Activated gamma-delta T cell treated with Interleukin-2 at 50 U/mL for 16 hours (primary cell): ENCODE measurements at places on chromosomes 3 and 15.

DNA sequence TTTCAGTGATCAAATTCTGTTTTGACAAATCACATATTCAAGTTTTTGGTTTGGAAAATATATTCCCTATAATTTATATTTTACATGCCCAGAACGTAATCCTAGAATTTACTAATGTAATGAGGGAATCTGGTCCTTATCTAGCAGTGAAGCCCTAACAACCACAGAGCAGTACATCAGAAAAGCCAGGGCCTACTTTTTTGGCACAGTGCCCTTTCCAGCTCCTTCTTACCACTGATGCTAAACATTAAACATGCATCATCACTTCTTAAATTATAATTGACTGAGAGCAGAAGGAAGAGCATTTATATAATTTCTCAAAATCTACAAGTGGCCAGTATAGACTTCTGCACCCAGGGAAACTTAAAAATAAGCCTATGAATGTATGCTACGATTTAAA lies 66.7 kb downstream of the FBXL22 start:
- DNase-seq, result no peak

- DNase-seq, result no peak
Measured at GRCh38 chr3:100941451-100941850, 51.8 kb downstream of the ABI3BP start.

- no peak for DNase-seq
Measured at GRCh38 chr15:77179541-77179998, 108.7 kb upstream of the TSPAN3 start.

GRCh38 chr15:30953183-30953582 lies 38.2 kb downstream of the MTMR10 start:
- DNase-seq, result no peak

- no peak for DNase-seq
Measured at GRCh38 chr3:149128821-149129220, 617 bp upstream of the HPS3 start.

GRCh38 chr3:8834974-8835373 lies 65.6 kb upstream of the OXTR start:
- DNase-seq, result no peak

GRCh38 chr15:87967951-87968350 lies 288.6 kb downstream of the NTRK3 start:
- DNase-seq, result no peak

- no peak for DNase-seq
Measured at GRCh38 chr3:57755368-57755675, 787 bp upstream of the SLMAP start.
